ENCODE measurements at places on chromosomes 2 and 18.
A peak's percentile ranks its signal among the peaks of the same experiment; 100 is the strongest.

DNA sequence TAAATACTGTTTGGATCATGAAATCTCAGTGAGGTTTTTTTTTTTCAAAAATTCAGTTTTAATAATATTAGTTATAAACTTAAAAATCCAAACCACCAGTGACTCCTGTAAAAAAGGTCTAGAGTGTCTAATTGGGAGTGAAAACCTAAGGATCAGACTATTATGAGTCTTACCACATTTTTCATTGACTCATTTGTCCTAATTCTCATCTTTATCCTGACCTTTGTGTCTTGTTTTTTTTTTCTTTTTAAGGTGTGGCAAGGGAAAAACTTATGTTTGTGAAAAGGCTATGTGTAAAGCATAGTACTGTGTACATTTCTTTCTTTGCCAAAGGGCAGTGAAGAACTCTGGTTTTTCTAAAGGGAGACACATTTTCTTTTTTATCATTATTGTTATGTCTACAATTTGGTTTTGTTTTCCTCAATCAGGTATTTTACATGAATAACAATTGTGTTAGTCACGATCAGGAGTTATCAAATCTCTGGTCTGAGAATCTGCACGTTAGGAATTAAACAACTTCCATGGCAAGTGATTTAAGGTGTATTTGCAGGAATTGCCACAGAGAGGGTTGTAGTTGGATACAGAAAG lies 52.6 kb downstream of the RHBDD1 start:
- no peak for DNase-seq

DNA sequence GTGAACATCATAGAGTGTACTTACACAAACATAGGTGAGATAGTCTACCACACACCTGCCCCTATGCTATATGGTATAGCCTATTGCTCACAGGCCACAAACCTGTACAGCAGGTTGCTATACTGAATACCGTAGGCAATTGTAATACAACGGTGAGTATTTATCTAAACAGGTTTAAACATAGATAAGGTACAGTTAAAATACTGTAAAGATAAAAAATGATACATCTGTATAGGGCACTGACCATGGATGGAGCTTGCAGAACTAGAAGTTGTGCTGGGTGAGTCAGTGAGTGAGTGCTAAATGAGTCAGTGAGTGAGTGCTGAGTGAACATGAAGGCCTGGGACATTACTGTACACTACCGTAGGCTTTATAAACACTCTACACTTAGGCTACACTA lies 267.0 kb upstream of the HS6ST1 start:
- no peak for DNase-seq

DNA sequence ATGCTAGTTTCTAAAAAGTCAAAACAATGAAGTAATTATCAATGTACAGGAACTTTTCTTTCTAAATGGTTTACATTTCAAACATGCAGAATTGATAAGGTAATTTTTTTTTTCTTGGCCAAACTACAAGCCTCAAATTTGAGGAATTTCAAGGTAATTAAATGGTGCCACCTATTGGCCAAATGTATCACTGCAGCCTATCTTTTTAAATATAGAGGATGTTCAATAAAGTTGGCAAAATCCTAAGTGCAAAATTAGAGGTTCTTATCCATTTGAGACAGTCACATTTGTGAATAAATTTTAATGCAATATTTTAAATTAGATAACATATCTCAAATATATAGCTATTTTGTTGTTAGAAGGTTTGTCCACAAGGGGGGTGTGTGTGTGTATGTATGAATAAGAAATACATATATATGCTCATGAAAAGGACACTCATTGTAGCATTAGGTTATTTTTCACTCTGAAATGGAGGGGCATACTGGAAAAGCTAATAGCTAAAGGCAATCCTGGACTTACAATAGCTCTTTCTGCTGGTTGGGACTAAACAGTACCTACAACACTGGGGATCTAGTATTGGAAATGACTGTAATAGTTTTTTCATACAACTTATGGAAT lies 26.2 kb downstream of the MMADHC start:
- DNase-seq: peak; percentile 37

DNA sequence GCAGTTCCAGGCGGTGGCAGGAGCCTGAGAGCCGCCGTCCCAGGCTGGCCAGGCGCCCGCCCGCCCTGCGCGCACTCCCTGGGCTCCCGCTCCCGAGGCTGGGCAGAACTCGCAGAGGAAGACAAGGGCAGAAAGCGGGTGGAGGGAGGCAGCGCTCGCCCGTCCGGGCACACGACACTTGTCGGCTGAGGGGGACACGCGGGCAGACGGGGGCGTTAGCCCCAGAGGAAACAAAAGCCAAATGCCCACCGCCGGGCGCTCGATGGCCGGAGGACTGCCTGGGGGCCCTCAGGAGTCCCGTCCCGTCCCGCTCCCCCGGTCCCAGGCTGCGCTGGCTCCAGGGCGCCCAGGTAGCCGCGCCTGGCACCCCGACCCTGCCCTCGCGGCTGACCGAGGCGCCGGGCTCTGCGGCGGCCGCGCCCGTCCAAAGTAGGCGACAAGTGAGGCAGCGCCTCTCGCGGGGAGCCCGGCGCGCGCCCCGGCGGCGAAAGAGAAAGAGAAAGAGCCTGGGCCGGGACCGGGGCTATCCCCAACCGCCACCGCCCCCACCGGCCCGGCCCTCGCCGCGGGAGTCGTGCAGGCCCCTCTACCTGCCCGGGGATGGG lies 491 bp downstream of the L3MBTL4 start:
- DNase-seq: no peak

- DNase-seq: no peak
Observed at GRCh38 chr18:79445696-79446561, 50.2 kb downstream of the NFATC1 start.

GRCh38 chr2:105143467-105144151 lies 97.9 kb upstream of the GPR45 start:
- peak; percentile 53 for DNase-seq

DNA sequence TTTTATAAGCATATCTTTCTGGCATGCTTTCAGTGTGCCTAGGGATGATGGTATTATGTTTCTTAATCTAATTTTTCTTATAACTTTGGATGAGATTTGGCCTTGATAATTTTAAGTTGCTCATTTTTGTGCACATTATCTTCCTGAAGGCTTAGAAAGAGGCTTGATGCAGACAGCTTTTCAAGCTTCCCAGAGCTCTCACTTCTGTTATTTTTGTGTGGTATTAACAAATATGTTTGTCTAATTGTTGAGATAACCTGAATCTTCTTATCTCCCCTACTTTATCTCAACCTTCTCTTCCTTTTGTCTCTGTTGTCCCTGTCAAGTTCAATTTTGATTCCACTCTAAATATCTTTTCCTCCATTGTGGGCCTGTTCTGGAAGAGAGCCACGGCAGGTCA lies 113.2 kb upstream of the LRRTM1 start:
- DNase-seq: no peak

DNA sequence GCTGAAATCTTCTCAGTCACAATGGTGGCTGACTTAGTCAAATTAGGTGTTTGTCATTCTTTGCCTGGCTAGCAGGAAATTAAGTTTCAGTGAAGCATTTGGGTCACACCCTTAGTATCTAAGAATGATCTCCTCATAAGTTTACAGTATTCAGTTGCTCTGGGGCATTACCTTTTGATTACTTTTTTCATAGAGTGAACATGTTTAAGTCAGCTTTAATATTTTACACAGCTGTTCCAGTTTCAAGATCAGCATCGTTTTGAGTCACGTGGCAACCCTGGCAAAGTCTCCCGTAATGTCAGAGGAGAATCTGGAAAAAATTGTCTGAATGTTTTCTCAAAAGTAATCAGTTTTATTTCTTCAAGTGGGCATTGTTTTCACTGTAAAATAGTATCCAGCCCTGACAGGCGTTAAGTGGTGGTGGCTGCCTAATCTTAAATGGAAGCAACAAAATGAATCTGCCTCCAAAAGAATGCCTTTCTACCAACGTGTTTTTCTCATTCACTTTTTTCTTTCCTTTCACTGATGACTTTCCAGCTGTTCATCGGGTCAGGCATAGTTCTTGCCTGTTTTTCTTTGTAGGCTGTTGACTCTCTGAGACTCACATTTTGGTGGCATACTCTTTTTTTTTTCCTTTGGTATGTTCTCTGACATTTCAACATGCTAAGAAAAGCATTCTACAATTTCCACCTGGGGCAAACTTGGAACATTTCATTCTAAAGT lies 319.6 kb upstream of the TCF4 start:
- no peak for DNase-seq

DNA sequence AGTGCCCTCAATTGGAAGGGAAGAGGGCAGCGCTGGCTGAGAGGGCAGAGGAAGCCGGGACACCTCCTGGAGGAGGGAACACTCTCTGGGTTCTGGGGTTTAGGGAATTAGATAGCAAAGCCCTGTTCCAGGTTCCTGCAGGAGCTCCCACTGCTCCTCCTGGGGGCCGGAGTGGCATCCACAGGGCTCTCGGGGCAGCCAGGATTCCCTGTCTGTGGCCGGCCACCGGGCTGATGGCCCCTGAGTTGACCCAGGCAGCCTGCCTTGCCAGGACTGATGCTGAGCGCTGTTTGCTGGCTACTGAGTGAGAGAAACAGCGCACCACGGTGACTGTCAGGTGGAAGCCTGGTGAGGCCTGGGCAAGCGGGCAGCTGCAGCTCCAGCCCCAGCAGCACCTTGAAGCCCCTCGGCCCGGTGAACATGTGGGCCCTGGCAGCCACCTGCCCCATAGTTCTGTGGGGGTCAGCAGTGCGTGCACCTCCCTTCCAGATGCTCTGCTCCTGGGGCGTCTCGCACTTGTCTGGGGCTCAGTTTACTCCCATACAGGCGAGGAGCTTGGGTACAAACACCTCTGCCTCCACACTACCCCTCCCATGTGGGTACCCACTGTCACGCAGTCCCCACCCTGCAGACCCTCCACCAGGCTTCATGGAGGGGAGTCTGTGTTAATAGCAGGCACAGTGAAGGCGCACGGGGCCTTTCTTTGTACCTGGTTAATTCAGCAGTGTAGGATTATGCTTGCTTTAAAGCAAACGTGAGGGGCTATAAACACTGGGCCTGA lies 7.7 kb upstream of the ALLC start:
- peak; percentile 18 for DNase-seq

DNA sequence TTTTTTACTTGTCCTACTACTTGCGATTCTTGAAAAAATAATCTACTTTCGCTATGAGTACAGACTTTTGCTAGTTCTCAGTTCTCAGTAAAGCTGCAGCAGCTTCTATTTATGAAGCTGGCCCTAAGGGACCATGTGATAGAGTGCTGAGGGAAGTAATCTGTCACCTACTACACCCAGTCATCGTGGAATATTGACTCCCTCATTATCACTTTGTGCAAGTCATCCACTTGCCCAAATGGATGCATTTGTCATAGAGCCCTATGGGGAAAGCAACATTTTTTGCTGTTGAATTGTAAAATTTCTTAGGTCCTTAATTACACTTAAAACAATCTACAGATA lies 1919.8 kb downstream of the SUCLG1 start:
- DNase-seq: no peak

DNA sequence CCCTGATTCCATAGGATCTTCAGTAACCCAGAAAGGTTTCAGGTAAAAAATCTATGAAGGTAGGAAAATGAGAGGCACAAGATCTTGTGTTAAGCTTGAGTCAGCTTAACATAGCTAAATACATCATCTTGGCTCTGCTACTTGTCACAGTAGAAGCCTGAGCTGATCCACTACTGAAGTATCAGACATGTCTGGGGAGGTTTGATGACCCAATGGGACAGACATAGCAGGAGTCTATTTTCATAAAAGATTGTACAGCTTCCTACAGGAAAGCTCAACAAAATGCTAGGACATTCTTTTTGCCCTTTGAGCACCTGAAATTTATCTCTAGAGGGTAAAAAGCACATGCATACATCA lies 84.3 kb upstream of the FSHR start:
- no peak for DNase-seq

GRCh38 chr2:187985923-187986322 lies 305.8 kb upstream of the GULP1 start:
- DNase-seq: no peak

- no peak for DNase-seq
Observed at GRCh38 chr2:162072181-162072702, 1.8 kb downstream of the DPP4 start.

- no peak for DNase-seq
Observed at GRCh38 chr2:178478130-178478438, 316 bp downstream of the FKBP7 start.

- no peak for DNase-seq
Observed at GRCh38 chr2:197993363-197993762, 189.0 kb downstream of the PLCL1 start.

DNA sequence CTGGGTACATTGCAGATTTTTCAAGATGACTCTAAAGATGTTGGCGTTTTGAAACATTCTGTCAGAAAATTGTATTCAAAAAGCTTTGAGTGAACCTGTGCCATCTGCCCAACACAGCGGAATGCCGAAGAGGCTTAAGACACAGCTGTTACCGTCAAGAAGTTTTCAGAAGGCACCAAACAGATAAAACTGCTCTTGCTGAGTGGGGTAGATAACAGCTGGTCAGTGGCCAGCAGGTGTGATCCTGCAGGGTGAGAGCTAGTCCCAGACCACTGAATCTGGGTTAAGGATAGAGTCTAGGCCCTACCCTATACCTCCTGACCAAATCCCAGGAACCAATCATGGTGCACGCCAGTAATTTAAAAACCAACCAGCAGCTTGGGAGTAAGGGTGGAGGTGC lies 60.5 kb upstream of the B3GNT7 start:
- no peak for DNase-seq

DNA sequence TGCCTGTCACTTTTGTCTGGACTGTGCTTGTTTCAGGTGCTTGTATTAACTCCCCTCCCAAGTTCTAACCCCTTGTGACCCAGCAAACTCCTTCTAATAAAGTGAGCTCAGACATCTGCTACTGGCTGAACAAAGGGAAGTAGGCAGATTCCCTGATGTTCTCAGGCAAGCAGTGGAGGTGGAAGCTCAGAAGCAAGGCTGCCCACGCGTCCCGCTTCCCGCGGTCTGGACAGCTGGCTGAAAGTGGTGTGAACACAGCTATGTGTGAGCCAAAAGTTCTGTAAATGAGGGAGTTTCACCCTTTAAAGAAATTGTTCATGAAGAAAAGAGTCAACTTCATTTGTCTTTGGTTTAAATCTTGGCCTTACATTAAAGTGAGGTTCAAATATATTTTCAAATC lies 40.0 kb downstream of the NAPG start:
- DNase-seq: no peak

DNA sequence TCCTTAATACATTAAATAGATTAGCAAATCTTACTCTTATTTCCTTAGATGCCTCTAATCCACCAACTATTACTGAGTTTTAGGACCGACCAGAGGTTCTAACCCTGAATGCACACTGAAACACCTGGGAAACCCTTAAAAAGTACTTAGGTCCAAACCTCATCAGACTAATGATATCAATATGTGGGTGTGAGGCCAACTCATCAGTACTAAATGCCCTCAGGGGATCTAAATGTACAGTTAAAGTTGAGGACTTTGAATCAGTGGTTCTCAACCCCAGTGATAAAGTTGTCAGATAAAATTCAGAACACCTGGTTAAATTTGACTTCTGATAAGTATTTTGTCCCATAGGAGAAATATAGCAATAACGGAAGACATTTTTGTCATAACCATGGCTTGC lies 20.9 kb downstream of the MMADHC start:
- no peak for DNase-seq

GRCh38 chr2:33220533-33220932 lies 255.9 kb upstream of the RASGRP3 start:
- DNase-seq: no peak

All from neuronal stem cell (in vitro differentiated cells).